ENCODE measurements at places on chromosomes 4 and X.

- no peaks in the 10 kb centered on the region for H3K36me3 ChIP-seq
- H3K27ac ChIP-seq, result no peak overlapping the region
- no peak overlapping the region for H3K4me3 ChIP-seq
Measured at GRCh38 chr4:106369456-106370060, 980 bp upstream of the GIMD1 start.

- no peaks in the 10 kb centered on the region for H3K4me1 ChIP-seq
- H3K4me3 ChIP-seq, result no peak overlapping the region
- H3K36me3 ChIP-seq, result no peaks in the 10 kb centered on the region
- DNase-seq, result no peak
- H3K27me3 ChIP-seq, result no peaks in the 10 kb centered on the region
Measured at GRCh38 chr4:141439223-141439622, 197.2 kb upstream of the IL15 start.

DNA sequence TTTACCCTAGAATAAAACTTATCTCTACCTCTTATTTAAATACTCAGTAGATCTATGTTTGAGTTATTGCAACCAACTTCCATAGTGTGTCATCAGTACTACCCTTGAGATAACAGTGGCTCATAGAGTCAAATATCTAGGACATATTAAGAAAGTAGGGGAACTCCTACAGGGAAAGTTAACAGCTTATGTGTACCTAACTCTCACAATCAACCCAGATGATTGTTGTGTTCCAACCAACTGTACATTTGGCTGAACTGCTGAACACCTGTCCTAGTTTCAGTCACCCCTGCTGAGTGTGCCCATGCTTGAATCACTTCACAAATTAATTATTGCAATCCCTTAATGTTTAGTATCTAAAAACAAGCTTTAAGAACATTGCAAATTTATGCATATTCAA lies 244.2 kb upstream of the GRID2 start:
- H3K27ac ChIP-seq, result no peak overlapping the region
- no peaks in the 10 kb centered on the region for H3K4me1 ChIP-seq
- no peaks in the 10 kb centered on the region for H3K27me3 ChIP-seq
- no peak overlapping the region for H3K4me3 ChIP-seq

GRCh38 chrX:18016941-18017340 lies 155.8 kb upstream of the RAI2 start:
- H3K4me1 ChIP-seq, result no peaks in the 10 kb centered on the region
- no peaks in the 10 kb centered on the region for H3K27me3 ChIP-seq
- no peak for DNase-seq
- H3K27ac ChIP-seq, result no peak overlapping the region
- H3K4me3 ChIP-seq, result no peak overlapping the region

DNA sequence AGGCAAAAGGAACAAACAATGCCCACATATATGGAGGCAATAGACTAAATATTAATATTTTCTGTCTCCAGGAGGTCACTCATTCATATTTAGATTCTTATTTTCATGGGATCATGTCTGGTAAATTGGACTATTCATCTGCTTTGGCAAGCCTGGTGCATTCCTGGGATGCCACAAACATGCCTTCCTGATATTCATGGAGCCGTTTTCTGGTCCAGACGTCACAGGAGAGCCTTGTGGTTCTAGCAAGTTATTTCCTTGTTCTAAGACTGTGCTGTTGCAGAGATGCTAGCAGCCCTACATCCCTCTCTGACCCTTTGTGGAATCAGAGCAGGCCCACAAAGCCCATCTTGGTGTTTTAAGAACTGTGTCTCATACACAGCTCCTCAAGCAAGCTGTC lies 16.1 kb upstream of the EXOSC9 start:
- no peaks in the 10 kb centered on the region for H3K27me3 ChIP-seq
- DNase-seq, result no peak
- no peak overlapping the region for H3K4me3 ChIP-seq
- no peak overlapping the region for H3K27ac ChIP-seq
- no peaks in the 10 kb centered on the region for H3K36me3 ChIP-seq

GRCh38 chr4:120714417-120715010 lies 208.0 kb downstream of the PRDM5 start:
- no peak for DNase-seq
- H3K4me1 ChIP-seq, result no peaks in the 10 kb centered on the region
- H3K4me3 ChIP-seq, result no peak overlapping the region
- no peak overlapping the region for H3K27ac ChIP-seq
- H3K36me3 ChIP-seq, result no peaks in the 10 kb centered on the region

- no peak for DNase-seq
- no peaks in the 10 kb centered on the region for H3K4me1 ChIP-seq
- peaks cover 97% of the 10 kb centered on the region for H3K36me3 ChIP-seq
- peak overlapping the region; percentile 30 for H3K27ac ChIP-seq
- no peaks in the 10 kb centered on the region for H3K27me3 ChIP-seq
- no peak overlapping the region for H3K4me3 ChIP-seq
Measured at GRCh38 chrX:13770013-13770535, 35.5 kb downstream of the OFD1 start.

GRCh38 chr4:87601361-87601760 lies 7.0 kb upstream of the DSPP start:
- no peak overlapping the region for H3K4me3 ChIP-seq
- no peaks in the 10 kb centered on the region for H3K36me3 ChIP-seq
- DNase-seq, result no peak
- H3K27ac ChIP-seq, result no peak overlapping the region
- H3K4me1 ChIP-seq, result no peaks in the 10 kb centered on the region
- H3K27me3 ChIP-seq, result no peaks in the 10 kb centered on the region

GRCh38 chrX:129981752-129982299 lies 609 bp upstream of the BCORL1 start:
- no peak for DNase-seq
- H3K36me3 ChIP-seq, result no peaks in the 10 kb centered on the region
- H3K4me3 ChIP-seq, result peak overlapping the region; percentile 88
- peaks cover 3% of the 10 kb centered on the region for H3K4me1 ChIP-seq
- peaks cover 31% of the 10 kb centered on the region for H3K27me3 ChIP-seq
- H3K27ac ChIP-seq, result no peak overlapping the region

GRCh38 chrX:114615765-114616164 lies 31.9 kb downstream of the HTR2C start:
- H3K27ac ChIP-seq, result no peak overlapping the region
- H3K36me3 ChIP-seq, result no peaks in the 10 kb centered on the region
- H3K4me3 ChIP-seq, result no peak overlapping the region
- no peak for DNase-seq
- H3K4me1 ChIP-seq, result no peaks in the 10 kb centered on the region
- no peaks in the 10 kb centered on the region for H3K27me3 ChIP-seq

- no peak overlapping the region for H3K4me3 ChIP-seq
- no peak overlapping the region for H3K27ac ChIP-seq
- no peaks in the 10 kb centered on the region for H3K4me1 ChIP-seq
- no peak for DNase-seq
- H3K36me3 ChIP-seq, result no peaks in the 10 kb centered on the region
- no peaks in the 10 kb centered on the region for H3K27me3 ChIP-seq
Measured at GRCh38 chr4:10139518-10139917, 22.9 kb upstream of the WDR1 start.

GRCh38 chr4:150581641-150582051 lies 305 bp upstream of the MAB21L2 start:
- peak; percentile 65 for DNase-seq
- H3K4me3 ChIP-seq, result no peak overlapping the region
- peaks cover 6% of the 10 kb centered on the region for H3K4me1 ChIP-seq
- H3K27ac ChIP-seq, result no peak overlapping the region
- no peaks in the 10 kb centered on the region for H3K27me3 ChIP-seq

- no peak for DNase-seq
- no peak overlapping the region for H3K4me3 ChIP-seq
- H3K36me3 ChIP-seq, result no peaks in the 10 kb centered on the region
- H3K27ac ChIP-seq, result no peak overlapping the region
- no peaks in the 10 kb centered on the region for H3K27me3 ChIP-seq
Measured at GRCh38 chrX:136750364-136750763, 30.4 kb downstream of the ARHGEF6 start.

DNA sequence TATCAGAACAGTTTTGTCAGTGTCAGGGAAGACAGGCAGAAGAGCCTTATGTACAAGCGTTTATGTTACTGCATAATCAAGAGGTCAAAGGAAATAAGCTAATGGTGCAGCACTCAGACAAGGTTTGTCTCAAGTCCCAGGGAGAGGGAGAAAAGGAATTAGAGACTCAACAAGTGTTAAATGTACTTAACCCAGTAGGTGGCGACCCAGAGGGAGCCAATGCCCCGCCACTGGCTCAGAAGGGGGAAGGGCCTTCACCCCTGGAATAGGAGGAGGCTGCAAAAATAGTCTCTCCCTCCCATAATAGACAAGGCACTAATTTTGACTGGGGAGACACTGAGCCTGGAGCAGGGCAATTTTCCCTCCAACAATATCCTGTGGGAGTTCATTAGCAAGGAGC lies 14.1 kb upstream of the PAPSS1 start:
- no peak for DNase-seq
- H3K27me3 ChIP-seq, result no peaks in the 10 kb centered on the region
- no peaks in the 10 kb centered on the region for H3K36me3 ChIP-seq
- peaks cover 1% of the 10 kb centered on the region for H3K4me1 ChIP-seq
- no peak overlapping the region for H3K27ac ChIP-seq

DNA sequence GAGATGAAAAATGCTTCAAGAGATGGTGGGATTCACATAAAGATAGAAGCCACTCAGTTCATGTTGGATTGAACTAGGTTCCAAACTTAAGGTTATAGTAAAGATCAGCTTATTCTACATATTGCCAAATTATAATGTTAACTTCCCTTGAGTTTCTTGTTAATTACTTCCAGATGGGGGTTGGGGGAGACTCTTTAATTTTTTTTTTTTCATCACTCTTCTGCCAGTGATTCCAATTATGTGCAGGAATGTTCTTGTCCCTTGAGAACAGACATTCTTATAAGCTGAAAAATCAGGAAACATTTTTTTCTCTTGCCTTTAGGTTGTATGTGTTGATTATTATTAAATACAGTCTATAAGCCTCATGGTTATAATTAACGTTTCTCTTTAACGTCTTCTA lies 30.0 kb downstream of the MND1 start:
- H3K4me3 ChIP-seq, result no peak overlapping the region
- DNase-seq, result no peak
- H3K27me3 ChIP-seq, result no peaks in the 10 kb centered on the region
- H3K4me1 ChIP-seq, result no peaks in the 10 kb centered on the region
- no peak overlapping the region for H3K27ac ChIP-seq
- H3K36me3 ChIP-seq, result no peaks in the 10 kb centered on the region

- H3K4me3 ChIP-seq, result no peak overlapping the region
- no peaks in the 10 kb centered on the region for H3K27me3 ChIP-seq
- H3K4me1 ChIP-seq, result no peaks in the 10 kb centered on the region
- no peak for DNase-seq
Measured at GRCh38 chrX:124407226-124407625, 60.9 kb downstream of the SH2D1A start.

GRCh38 chrX:155767051-155767875 lies 113.9 kb upstream of the VAMP7 start:
- no peaks in the 10 kb centered on the region for H3K27me3 ChIP-seq
- H3K4me3 ChIP-seq, result peak overlapping the region; percentile 73
- H3K27ac ChIP-seq, result no peak overlapping the region
- peaks cover 3% of the 10 kb centered on the region for H3K4me1 ChIP-seq

DNA sequence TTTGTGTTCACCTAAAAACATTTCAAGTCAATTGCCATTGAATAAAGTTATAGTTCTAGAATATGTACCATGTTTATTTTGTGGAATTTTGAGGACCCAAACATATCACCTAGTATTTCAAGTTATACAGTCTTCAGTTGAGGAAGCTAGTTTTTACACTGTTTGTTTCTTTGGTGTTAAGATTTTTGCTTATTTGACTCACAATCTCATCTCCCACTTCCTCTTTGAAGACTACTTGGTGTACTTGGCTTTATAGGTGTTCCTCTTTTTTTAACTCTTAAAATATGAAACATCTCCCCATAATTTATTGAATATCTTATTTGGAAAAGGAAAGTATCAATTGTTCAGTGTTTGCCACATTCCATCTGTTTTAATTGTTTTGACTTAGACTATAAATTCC lies 675.4 kb downstream of the RAPGEF2 start:
- no peaks in the 10 kb centered on the region for H3K36me3 ChIP-seq
- H3K27me3 ChIP-seq, result no peaks in the 10 kb centered on the region
- H3K4me1 ChIP-seq, result no peaks in the 10 kb centered on the region

GRCh38 chr4:5956285-5957021 lies 61.8 kb downstream of the C4orf50 start:
- peak overlapping the region; percentile 6 for H3K27ac ChIP-seq
- H3K27me3 ChIP-seq, result no peaks in the 10 kb centered on the region
- no peak overlapping the region for H3K4me3 ChIP-seq
- H3K36me3 ChIP-seq, result no peaks in the 10 kb centered on the region
- H3K4me1 ChIP-seq, result peaks cover 21% of the 10 kb centered on the region

GRCh38 chr4:182063651-182064050 lies 179.6 kb upstream of the TENM3 start:
- H3K4me3 ChIP-seq, result no peak overlapping the region
- no peak for DNase-seq
- H3K36me3 ChIP-seq, result no peaks in the 10 kb centered on the region
- no peaks in the 10 kb centered on the region for H3K4me1 ChIP-seq

DNA sequence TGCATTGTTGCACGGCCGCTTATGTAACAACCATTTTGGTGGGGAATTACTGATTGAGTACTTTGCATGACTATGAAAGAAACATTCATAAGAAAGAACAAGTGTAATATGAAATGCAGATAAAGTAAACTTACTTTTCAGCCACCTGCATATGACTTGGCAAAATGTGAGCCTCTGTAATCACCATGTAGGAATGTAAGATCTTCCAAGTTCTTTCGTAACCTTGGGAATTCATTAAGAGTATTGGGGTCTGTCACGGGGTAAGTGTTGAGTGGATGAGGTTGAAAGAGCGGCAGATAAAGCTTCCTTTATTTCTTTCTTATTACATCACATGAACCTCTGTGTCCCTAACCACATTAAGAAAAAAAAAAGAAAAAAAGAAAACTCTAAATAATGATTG lies 348.5 kb upstream of the NR3C2 start:
- no peaks in the 10 kb centered on the region for H3K4me1 ChIP-seq
- no peak overlapping the region for H3K27ac ChIP-seq
- no peaks in the 10 kb centered on the region for H3K27me3 ChIP-seq
- no peak overlapping the region for H3K4me3 ChIP-seq
- DNase-seq, result no peak

DNA sequence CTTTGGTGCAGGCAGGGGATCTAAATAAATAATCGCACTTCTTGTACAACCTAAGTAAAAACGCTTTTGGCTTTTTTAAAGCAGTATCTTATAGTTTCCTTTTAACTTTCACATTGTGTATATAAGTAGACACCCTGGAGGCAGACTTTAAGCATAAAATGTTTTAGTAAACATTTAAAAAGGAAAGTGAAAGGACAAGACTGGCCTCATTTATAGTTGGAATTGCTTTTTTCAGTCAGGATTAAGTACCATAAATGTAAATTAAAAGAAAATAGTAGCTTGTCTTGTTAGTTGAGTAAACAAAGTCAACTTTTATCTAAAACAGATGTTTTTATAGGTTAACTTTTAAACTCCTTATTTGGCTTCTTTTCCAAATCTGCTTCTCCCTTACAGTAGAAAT lies 39.7 kb downstream of the PTPN13 start:
- no peak overlapping the region for H3K27ac ChIP-seq
- H3K36me3 ChIP-seq, result peaks cover 46% of the 10 kb centered on the region
- no peak overlapping the region for H3K4me3 ChIP-seq

GRCh38 chr4:168139336-168139735 lies 47.0 kb downstream of the ANXA10 start:
- DNase-seq, result no peak
- H3K4me1 ChIP-seq, result no peaks in the 10 kb centered on the region
- no peaks in the 10 kb centered on the region for H3K27me3 ChIP-seq
- no peak overlapping the region for H3K4me3 ChIP-seq
- H3K27ac ChIP-seq, result no peak overlapping the region
- no peaks in the 10 kb centered on the region for H3K36me3 ChIP-seq

Data from neuronal stem cell (in vitro differentiated cells).